Activated CD8-positive, alpha-beta memory T cell treated with anti-CD3 and anti-CD28 coated beads for 1 hour (primary cell): ENCODE measurements at places on chromosomes 5 and 9.

DNA sequence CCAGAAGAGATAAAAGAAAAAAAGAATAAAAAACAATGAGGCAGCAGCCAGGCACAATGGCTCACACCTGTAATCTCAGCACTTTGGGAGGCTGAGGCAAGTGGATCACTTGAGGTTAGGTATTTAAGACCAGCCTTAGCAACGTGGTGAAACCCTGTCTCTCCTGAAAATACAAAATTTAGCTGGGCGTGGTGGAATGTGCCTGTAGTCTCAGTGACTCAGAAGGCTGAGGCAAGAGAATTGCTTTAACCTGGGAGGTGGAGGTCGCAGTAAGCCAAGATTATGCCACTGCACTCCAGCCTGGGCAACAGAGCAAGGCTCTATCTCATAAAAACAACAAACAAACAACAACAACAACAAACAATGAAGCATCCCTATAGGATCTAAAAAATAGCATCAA is 121.5 kb downstream of the HMHB1 start:
- DNase-seq, result no peak

- DNase-seq, result no peak
Measured at GRCh38 chr5:102638912-102639652, 116.0 kb upstream of the PAM start.

DNA sequence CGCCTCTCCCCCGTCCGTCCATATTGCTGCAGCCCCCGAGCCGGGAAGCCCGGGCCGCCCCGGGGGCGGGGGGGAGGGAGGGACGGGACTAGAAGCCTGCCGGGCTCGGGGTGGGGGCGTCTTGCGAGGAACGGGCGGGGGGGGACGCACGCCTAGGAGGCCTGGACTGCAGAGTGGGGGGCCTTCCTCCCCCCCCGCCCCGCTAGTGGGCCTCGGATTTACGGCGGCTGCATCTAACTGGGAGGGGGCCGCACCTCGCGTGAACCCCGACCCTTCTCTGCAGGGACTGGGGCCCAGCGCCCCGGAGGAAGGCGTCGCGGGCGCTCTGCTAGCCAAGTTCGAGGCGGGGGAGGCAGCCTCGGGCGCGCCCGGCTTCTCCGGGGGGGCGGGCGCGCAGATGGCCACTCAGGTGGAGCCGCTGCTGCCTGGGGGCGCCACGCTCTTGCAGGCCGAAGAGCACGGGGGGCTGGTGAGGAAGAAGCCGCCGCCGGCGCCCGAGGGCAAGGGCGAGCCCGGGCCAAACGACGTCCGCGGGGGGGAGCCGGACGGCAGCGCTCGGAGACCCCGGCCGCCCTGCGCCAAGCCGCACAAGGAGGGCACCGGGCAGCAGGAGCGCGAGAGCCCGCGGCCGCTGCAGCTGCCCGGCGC is at the start of gene LARP1:
Gene LARP1, plus strand, starts transcription at position 17 of the 648 bp plus-strand sequence. Its CDS starts 381 bp downstream, at position 398.
- DNase-seq, result no peak

DNA sequence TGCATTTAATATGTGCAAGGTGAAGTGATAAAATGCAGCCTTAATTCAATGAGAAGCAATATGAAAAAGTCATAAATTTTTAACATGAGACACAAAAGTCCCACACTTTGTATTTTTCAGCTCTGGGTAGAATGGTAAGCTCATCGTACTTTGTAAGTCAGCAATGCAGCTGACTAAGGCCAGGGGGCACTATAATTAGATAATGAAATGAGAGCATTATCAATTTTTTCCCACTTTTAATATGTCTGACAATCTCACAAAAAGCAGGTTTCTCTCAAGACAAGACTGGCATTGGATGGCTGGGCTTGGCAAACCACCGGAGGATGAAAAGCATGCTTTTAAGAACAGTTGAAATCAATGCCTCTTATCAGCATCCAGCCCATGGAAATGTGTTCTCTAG is 162.8 kb downstream of the FAM174A start:
- no peak for DNase-seq

GRCh38 chr5:150137997-150138396 is 17.6 kb downstream of the PDGFRB start:
- no peak for DNase-seq

GRCh38 chr9:105401651-105402050 is 46.2 kb upstream of the FSD1L start:
- no peak for DNase-seq

DNA sequence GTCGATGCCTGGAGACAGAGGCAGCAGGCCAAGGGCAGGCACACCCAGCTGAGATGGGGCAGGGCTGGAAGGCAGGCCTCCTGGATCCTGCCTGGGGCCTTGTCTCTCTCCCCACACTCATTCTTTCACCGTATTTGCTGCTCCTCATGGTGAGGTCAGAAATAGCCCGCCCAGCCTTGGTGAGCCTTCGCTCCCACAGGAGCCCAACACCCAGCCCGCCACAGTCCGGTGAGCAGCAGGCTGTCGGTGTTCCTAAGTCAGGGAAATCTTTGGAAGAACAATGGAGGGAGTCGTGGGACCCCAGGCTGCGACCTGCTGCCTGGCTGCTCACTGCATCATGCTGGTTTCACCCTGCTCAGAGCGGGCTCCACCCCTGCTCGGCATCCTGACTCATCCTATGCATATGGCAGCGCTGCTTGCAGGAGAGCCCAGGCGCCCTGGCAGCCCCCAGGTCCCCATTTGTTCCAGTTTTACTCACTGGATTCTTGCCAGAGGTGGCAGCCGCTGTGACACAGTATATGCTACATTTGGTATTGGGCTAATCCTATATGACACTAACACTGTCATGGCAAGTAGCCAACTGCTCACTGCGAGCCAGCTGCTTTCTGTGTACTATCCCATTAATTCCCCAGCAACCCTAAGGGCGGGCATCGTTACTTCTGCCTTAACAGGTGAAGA is 53.2 kb upstream of the NCS1 start:
- no peak for DNase-seq
